ENCODE measurements at places on chromosomes 16 and 17. TPM values are rescaled to one million over a fixed set of nuclear protein-coding genes. Genes with fewer than 3 reads are reported as not detected.

The JUP gene
- 119 TPM for total RNA-seq

The GNAO1 gene
- total RNA-seq: 0.31 TPM

The PRSS27 gene
- total RNA-seq: 1.0 TPM

The MATCAP1 gene
- 4.9 TPM for total RNA-seq

The ENPP7 gene
- not detected for total RNA-seq

The TOP2A gene
- total RNA-seq: 217 TPM

The GPR139 gene
- not detected for total RNA-seq

Data from A549 treated with CpdA at 1 μM for 4 hours (cell line).